Bone marrow (tissue), 2 donors: ENCODE measurements at places on chromosomes 2 and 18.

- DNase-seq = no peak
These were observed 349.4 kb upstream of the POU3F3 start for GRCh38 chr2:104504331-104505073.

DNA sequence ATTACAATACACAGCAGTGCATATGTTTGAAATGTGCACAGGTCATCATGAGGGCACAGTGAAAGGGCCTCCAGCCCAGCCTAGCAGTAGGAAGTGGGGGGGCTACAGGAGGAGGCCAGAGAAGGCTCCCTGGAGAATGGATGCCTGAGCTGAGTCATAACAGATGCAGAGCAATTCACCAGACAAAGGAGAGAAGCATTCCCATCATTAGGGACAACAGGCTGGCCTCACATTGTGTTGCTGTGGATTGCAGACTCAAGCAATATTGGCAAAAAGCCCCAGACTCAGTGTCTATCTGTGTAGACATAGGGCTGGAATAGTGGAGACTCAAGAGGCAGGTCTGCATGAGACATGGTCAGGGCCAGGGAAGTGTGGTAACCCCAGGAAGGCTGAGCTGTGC, 329.9 kb downstream of the DLGAP1 start:
- DNase-seq = no peak

GRCh38 chr2:15298770-15299169, 262.4 kb downstream of the NBAS start:
- DNase-seq = no peak

DNA sequence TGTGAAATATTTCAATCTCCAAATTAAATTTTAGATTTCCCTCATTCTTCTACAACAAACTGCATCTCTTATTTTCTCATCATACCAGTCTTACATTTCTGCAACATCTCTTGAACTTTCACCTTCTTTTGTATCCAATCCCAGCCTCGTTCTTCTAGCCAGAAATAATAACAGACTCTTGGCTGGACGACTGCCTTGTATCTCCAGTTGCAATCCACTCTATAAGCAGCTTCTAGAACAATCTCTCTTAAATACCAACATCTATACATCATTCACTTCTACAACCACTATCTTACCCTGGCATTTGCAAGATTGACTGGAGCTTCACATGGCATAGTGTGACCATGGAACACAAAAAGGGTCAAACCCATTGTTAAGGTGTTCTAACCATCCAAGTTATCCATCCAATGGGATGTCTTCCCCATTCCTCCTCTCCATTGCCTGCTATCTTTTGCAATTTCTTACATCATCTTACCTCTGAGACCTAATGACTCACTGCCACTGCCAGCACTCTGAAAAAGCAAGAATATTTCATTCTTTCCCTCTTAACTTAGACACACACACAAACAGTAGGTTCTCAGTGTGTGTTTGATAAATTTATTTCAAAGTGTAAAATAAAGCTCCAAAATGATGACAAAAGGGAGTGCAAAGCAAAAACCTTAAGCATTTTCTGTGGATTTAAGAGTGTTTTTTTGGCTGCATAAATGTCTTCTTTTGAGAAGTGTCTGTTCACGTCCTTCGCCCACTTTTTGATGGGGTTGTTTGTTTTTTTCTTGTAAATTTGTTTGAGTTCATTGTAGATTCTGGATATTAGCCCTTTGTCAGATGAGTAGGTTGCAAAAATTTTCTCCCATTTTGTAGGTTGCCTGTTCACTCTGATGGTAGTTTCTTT, 145.6 kb downstream of the METTL4 start:
- no peak for DNase-seq

DNA sequence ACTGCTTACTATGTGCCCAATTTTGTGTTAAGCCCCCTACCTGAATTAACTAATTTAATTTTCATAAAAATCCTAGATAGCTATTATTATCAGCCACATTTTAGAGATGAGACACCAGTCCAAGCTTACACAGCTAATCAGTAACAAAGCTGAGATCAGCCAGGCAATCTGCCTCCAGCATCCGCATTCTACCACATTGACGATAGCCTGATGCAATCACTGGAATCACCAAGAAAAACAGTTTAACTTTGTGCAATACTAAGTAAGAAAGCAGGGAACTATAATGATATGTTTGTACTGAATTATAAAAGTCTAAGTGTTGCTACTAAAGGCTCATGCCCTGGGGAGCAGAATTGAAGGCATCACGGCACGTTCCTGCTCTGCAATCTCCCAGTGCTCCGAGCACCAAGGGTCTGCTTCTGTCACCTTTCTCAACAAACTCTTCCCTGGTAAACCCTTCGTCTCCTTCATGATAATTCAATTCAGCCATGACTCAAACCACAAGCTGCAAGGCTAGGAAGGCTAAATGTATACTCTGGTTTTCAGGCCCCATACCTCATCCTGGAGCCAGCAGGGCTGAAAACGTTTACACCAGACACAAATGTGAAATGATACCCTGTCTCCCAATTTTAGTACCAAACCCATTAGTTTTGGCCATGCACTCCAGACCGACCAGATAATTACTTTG, 19.4 kb downstream of the KANSL3 start:
- DNase-seq = no peak

DNA sequence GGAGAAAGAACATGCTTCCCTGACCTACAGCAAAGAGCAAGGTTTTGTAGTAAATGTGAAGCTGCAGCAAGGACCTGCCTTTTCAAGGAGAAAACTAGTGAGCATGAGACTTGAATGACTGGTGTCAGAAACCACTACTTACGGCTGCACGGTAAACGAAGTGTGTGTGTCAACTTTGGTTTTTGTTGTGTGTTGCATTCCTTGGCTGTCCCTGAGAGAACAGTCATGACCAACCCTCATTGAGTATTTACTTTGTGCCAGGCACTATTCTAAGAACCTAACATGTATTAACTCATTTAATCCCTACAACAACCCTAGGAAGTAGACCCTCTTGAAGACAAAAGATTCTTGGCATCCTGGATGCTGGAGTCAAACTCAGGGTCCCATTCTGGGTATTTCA, 22.8 kb downstream of the ACMSD start:
- no peak for DNase-seq

- DNase-seq = no peak
These were observed 53.5 kb downstream of the VSNL1 start for GRCh38 chr2:17593841-17594491.

DNA sequence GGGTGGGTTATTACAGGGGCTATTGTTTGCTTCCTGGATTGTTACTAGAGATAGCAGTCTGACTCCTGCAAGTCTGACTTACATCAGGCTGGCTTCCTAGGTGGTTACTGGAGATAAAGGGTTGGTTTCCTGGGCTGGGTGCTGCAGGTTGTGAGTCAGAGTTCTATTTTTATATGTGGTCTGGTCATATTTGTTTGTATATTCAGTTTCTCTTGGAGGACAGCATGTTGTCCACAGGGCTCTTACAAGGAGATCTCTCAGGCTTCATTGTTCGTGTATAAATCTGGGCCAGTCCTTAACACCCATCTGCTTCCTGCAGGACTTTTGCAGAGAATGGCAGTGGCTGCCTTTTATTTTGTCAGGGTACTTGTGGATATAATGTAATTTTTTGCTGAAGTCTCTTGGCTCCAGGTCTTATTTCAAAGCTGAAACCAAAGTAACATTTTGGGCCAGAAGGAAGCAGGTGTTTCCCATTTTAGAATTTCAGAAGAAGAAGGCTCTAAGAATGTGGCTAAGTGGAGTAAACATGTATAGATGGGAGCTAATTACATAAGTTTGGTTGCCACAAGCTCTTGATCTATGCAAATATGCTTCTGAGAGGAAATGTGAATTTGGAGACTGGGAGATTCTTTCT, 65.9 kb upstream of the SLC16A14 start:
- no peak for DNase-seq

- DNase-seq = no peak
These were observed 28.3 kb upstream of the FZD7 start for GRCh38 chr2:202005272-202005887.

- DNase-seq = no peak
These were observed 734.8 kb upstream of the NXPH2 start for GRCh38 chr2:139514951-139515350.

DNA sequence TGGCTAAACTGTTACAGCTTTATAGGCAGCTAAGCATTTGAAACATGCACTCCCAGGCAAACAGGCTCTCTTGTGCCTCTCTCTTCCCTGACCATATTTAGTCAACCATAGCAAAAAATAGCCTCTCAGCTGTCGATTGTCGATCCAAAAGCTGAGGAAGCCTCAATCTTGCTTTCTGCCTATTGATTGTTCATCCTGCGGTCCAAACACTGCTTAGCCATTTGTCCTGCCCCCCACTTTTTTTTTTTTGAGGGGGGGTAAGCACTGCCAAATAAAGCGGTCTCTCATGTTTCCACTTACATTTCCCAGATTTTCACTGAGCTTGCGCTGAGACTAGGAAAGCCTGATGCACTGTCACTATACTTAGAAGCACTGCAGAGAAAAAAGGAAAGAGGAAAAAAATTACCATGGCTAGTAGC, 90.8 kb downstream of the MIB1 start:
- DNase-seq = no peak

DNA sequence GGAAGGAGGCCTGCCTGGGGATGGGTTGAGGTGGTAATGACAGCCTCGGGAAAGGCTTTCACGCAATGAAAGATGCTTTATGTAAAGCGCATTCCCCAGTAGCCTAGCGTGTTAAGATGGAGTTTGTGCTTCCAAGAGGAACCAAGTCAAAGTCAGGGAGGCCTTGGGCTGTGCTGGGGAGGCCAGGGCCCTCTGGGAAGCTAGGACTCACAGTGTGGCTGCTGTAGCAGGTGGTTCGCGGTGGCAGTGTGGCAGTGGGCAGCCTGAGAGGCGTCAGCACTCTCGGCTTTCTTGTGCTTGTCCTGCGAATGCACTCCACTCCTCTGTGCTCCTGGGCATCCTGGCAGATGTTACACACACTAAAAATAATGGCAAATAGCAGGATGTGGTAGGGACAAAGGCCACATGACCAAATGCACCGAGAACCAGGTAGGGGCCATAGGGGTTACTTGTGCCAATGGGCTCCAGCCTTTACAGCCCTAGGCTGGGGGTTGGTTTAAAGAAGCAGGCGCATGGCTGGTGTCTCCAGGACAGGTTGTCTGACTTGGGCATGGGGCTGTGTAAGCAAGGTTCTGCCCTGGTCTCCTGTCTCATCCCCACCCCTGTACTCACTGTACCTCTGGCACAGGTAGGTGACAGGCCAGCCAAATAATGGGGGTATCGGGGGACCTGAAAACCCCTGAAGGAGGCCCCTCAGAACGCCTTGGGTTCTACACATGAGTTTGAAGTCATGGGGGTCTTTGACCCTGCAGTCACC, 154.4 kb upstream of the TWIST2 start:
- DNase-seq = no peak

DNA sequence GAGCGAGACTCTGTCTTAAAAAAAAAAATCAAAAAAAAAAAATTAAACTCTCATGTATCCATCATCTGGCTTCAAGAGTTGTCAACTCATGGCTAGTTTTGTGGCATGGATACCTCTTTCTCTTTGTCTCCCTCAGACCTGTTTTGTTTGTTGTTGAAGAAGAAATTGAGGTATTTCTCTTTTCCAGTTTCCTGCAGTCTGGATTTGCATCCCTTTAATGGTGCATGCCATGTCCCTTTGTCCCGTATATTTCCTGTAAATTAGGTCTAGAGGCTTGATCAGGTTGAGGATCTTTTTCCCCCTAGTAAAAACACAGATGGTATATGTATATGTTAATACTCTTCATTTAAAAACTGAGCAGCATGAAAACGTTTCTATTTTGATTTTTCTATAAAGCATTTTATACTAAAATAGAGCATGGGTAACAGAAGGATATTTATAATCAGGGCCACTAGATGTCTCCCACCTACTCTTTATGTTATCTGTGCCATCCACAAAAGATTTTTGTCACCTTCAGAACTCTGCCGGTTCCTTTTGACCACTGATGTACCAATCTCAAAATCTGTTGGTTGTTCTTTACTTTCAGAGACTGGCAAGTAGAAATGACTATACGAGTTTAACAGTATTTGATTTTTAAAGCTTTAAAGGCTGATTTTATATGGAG, 80.1 kb downstream of the GALNT1 start:
- DNase-seq = no peak

- no peak for DNase-seq
These were observed 91.0 kb downstream of the TGIF1 start for GRCh38 chr18:3540805-3541548.

DNA sequence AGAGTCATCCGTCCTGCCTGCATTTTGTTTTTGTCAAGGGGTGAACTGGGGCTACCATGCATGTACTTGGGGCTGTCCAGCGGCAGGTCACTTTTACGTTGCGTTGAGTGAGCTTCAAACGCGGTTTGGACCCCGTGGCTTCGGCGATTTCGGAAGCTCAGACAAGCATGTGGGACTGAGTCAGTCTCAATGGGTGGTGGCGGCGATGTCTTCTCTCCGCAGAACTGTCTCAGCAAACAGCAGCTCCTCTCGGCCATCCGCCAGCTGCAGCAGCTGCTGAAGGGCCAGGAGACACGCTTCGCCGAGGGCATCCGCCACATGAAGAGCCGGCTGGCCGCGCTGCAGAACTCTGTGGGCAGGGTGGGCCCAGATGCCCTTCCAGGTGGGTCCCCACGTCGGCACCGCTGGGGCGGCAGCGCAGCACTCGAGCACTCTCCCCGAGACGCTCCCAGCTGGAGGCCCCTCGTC, 21.3 kb downstream of the FBLN7 start:
- no peak for DNase-seq

GRCh38 chr2:54927085-54927750, 123.0 kb downstream of the RTN4 start:
- no peak for DNase-seq

GRCh38 chr18:354003-354402, 86.2 kb upstream of the THOC1 start:
- DNase-seq = no peak

DNA sequence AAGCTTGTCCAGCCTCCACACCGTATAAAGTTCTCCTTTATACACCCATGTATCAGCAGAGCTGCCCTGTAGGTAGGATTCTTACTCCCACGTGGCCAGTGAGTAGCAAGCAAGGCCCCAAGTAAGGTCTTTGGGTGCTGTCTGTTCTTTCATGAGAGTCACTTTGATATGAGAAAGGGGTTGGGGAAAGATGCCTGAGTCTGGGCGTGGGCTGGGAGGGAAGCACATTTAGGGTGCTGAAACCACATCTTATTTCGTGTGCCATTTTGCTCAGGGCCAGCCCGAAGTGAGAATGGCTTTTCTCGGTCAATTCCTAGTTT, 436 bp upstream of the ITPRIPL1 start:
- no peak for DNase-seq

- no peak for DNase-seq
These were observed 46.5 kb downstream of the AQP4 start for GRCh38 chr18:26819046-26819445.

- DNase-seq = no peak
These were observed 52.1 kb downstream of the L3MBTL4 start for GRCh38 chr18:6362559-6363129.

DNA sequence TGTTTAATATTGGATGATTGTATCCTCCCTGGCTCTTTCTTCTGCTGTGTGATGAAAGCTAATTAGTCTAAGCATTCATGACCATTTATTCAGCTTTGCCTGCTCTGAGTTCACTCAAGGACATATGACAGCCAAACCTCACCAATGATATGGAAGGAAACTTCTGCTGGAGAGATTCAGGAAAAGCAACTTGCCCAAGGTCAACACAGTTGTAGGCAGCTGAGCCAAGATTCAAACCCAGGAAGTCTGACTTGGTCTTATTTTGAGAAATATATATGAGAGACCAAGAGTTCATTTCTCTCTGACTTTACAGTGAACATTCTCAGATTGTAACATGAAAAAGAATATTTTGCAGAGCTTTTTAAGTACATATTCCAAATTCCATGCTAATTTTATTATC, 1588.5 kb upstream of the PIK3C3 start:
- no peak for DNase-seq
